ENCODE measurements at places on chromosomes 16 and 17. TPM values are rescaled to one million over a fixed set of nuclear protein-coding genes. Genes with fewer than 3 reads are reported as not detected.

GRCh38 chr16:58634265-58634802, 4.7 kb upstream of the CNOT1 start:
- DNase-seq, result no peak

GRCh38 chr17:10118788-10119130, 79.6 kb downstream of the GAS7 start:
- no peak for DNase-seq

GRCh38 chr17:64739316-64740058, 77.4 kb upstream of the SMURF2 start:
- DNase-seq, result no peak

The CRISPLD2 gene
- 10.3 TPM for total RNA-seq

The AATK gene
- 0.08 TPM for total RNA-seq

The KLHL10 gene
- not detected for total RNA-seq
